ENCODE measurements at places on chromosomes 4 and X. TPM values are rescaled to one million over a fixed set of nuclear protein-coding genes. Genes with fewer than 3 reads are reported as not detected.

The CRMP1 gene
- 2.1 TPM for total RNA-seq

- no peak for DNase-seq
- peaks cover 6% of the 10 kb centered on the region for H3K27me3 ChIP-seq
- H3K36me3 ChIP-seq, result no peaks in the 10 kb centered on the region
- H3K4me3 ChIP-seq, result no peak overlapping the region
- no peak overlapping the region for H3K27ac ChIP-seq
Observed at GRCh38 chr4:188296331-188296730, 157.1 kb downstream of the TRIML1 start.

GRCh38 chr4:121788896-121789295 lies 12.2 kb upstream of the EXOSC9 start:
- no peaks in the 10 kb centered on the region for H3K36me3 ChIP-seq
- no peak for DNase-seq
- no peaks in the 10 kb centered on the region for H3K4me1 ChIP-seq
- H3K27me3 ChIP-seq, result no peaks in the 10 kb centered on the region
- no peak overlapping the region for H3K4me3 ChIP-seq

GRCh38 chr4:7673121-7673520 lies 238.4 kb upstream of the PSAPL1 start:
- H3K27me3 ChIP-seq, result no peaks in the 10 kb centered on the region
- H3K4me3 ChIP-seq, result no peak overlapping the region
- no peak for DNase-seq

GRCh38 chr4:183078634-183079033 lies 20.4 kb upstream of the WWC2 start:
- no peaks in the 10 kb centered on the region for H3K4me1 ChIP-seq
- no peak overlapping the region for H3K4me3 ChIP-seq
- H3K27ac ChIP-seq, result no peak overlapping the region
- no peaks in the 10 kb centered on the region for H3K27me3 ChIP-seq
- no peaks in the 10 kb centered on the region for H3K36me3 ChIP-seq

GRCh38 chr4:151841107-151841506 lies 80.3 kb upstream of the GATB start:
- no peak overlapping the region for H3K4me3 ChIP-seq
- no peaks in the 10 kb centered on the region for H3K27me3 ChIP-seq
- DNase-seq, result no peak
- H3K27ac ChIP-seq, result no peak overlapping the region
- H3K36me3 ChIP-seq, result no peaks in the 10 kb centered on the region
